Amniotic stem cell (primary cell): ENCODE measurements at places on chromosomes 11 and 22.
A peak's percentile ranks its signal among the peaks of the same experiment; 100 is the strongest.

GRCh38 chr22:50665738-50666137 is 6.9 kb upstream of the SHANK3 start:
- no peak for DNase-seq

GRCh38 chr11:95680169-95680929 is 109.2 kb downstream of the FAM76B start:
- peak; percentile 36 for DNase-seq

DNA sequence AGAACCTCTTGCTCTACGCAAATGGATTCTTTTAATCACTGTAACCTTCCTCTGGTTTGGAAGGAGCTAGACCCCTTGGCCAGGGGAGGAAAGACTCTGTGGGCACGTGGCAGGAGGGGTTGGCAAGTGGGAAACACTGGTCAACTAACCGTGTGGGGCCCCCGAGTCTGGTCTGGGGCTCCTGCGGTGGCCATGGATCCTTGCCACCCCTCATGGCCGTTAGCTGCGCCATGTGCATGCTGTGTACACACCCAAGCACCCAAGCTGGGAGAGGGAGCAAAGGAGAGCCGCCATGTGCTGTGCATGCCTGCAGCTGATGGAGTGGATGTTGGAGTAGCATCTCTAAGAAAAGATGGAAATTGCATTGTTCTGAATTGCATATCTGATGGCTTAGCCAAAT is 730.6 kb downstream of the FAM181B start:
- DNase-seq, result no peak

DNA sequence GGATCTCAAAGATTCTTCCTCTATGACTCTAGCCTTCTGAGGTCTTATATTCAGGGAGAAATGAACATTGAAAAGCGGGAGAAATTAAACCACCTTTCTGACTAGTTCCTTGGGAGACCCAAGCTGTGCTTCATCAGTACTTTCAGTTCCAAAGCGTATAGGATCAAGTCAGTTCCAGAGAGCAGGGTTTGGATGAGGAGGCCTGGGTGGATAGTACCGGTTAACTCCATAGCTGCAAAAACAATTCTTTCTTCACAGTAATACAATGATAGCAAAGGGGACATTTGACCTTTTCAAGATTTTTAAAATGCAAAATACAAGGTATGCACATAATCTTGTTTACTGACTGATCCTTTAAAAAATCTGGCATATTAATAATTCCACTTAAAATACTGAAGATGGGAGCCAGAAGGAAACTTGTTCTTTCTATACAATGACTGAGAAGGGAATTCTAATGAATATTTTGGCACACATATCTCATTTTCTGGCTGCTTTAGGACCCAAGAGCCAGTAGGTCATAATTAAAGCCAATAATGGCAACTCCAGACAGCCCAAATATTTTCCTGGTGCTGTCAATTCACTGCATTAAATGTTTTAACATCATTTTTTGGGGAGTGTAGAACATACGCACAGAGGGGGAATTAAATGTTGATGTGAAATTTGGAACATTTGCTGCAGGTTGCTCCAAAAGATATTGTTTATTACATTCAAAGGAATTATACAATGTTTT is 16.0 kb downstream of the ADM start:
- DNase-seq, result no peak

- DNase-seq, result no peak
Measured at GRCh38 chr11:127247261-127247851, 246.8 kb upstream of the KIRREL3 start.

DNA sequence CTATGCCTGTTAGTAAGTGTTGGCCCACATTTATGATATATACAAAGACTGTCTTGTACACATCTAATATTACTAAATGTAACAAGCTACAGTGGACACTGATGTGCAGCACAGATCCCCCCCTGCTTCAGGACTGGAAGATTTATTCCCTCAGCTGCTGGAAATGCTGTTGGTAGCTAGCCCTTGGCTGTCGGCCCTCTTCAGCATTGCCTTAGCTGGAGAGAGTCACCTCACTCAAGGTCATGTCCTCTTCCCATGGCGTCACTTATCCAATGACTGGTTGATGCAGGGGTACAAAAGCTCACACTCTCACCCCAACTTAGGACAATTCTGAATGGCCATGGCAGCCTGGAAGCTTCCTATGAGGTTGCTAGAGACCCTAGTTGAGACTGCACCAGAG is 312.7 kb downstream of the SOX6 start:
- no peak for DNase-seq

DNA sequence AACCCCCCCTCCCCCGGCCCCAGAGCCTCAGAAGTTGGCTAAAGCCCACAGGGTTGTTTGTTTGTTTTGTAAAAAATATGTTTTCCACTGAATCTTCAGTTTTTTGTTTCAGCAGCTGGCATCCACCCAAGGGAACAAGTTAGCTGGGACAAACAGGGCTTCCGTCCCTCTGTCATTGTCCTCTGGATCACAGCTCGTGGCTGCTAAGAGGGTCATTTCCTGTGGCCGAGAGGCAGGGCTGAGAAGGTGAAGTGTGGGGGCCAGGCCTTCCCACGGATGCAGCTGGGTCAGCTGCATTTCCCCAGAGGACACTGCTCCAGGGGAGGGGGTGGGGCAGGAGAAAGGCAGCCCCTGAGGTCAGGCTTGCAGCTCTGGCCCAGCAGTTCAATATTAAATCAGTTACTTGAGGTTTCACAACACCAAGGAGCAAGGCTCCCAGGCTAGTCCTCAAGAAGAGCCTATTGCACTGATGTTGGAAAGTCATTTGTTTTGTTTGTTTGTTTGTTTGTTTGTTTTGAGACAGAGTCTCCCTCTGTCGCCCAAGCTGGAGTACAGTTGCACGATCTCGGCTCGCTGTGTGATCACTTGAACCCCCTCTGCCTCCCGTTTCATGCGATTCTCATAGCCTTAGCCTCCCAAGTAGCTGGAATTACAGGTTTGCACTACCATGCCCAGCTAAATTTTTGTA is 34.4 kb upstream of the SMTN start:
- no peak for DNase-seq

DNA sequence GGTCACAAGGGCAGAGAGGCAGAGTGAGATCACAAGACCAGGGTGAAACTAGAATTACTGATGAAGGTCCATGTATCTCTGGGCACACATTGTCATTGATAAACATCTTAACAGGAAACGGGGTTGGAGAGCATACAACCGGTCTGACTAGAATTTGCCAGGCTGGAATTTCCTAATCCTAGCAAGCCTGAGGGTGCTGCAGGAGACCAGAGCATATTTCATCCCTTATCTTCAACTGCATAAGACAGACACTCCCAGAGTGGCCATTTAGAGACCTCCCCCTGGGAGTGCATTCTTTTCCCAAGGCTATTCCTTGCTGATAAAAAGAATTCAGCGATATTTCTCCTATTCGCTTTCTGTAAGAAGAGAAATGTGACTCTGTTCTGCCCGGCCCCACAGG is 84.6 kb upstream of the IZUMO1R start:
- no peak for DNase-seq

DNA sequence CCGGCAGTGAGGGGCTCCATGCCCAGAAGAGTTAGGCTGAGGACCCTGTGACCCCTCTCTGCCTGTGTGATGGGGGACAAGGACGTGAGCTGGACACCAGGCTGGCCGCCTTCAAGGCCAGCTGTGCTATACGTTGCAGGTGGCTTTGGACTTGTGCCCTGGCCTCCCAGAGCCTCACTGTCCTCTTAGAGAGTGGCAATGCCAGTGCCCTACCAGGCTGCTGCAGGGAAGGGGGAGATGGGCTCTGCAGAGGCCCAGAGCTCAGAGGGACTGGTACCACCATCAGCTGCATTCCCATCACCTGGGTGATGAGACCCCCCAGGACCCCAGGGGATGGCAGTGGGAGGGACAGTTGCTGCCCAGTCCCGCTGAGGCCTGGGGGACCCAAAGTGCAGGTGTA is 90.4 kb upstream of the SHISAL1 start:
- DNase-seq, result no peak

GRCh38 chr11:3148990-3149851 is 15.9 kb downstream of the OSBPL5 start:
- DNase-seq, result no peak

GRCh38 chr11:84655712-84656111 is 971.4 kb downstream of the DLG2 start:
- no peak for DNase-seq

GRCh38 chr11:10382518-10382917 is 72.5 kb upstream of the AMPD3 start:
- DNase-seq, result no peak

DNA sequence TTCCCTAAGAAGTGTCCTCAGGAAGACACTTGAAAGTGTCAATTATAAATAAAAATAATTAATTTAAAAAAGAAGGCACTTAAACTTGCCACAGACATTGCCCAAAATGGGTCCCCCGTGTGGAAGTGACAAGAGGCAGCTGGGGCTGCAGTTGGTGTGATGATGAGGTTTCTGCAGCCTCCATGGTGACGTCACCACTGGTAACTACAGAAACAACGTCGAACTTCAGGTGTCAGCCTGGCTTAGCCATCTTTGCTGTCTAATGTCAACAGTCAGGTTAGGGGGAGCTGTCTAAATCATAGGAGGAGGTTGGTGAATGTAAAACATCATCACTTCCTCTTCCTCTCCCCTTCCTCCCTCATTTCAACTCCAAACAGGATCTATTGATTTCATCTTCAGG is 328.6 kb downstream of the MN1 start:
- no peak for DNase-seq

- DNase-seq, result no peak
Measured at GRCh38 chr11:133082841-133083488, 449.3 kb downstream of the OPCML start.

GRCh38 chr11:10622957-10623791 is 54.7 kb upstream of the LYVE1 start:
- no peak for DNase-seq

DNA sequence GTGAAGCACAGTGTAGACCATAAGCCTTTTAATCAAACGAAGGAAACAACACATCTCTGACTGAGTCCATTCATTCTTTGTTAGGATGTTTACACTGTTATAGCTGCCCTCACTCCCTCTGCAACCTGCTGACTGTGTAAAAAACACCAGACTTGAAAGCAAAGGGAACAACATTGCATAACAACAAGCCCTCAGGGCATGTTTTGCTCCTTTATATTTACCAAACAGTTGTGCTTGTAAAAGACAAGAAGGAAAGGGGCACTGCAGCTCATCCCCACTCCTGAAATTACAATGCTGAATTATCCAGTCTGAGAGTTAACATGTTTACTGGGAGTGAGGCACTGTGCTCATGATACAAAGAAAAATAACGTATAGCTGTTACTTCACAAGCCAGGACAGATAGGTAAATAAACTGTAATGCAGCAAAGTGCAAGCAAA is 46.4 kb downstream of the RAB30 start:
- no peak for DNase-seq

DNA sequence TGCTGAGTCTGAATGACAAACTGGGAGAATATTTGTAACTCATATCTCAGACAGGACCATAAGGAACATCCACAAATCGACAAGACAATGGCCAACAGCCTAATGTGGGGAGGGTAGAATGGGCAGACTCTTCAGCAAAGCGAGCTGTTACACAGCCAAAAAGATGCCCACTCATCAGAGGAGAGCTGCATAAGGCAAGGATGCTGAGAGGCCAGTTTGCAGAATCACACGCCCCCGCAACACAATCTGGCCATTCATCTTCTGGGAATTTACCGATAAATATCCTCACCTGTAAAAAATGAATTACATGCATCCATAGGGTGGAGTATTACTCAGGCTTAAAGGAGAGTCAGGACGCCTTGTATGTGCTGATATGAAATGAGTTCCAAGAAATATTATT is 57.5 kb upstream of the SLC22A12 start:
- no peak for DNase-seq

DNA sequence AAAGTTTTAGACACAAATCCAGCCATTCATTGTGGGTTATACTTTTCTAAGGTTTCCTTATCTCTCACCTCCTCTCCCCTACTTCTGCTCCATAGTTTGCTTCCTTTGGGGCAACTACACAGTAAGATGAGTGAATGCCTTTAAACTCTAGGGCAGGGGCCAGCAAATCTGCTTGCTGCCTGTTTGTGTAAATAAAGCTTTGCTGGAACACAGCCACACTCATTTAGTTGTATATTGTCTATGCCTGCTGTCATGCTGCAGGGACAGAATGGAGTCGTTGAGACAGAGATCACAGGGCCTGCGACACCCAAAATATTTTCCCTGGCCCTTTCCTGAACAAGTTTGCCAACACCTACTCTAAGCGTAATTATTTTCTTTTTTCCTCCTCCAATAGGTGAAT is 58.7 kb downstream of the TECTA start:
- DNase-seq, result no peak

DNA sequence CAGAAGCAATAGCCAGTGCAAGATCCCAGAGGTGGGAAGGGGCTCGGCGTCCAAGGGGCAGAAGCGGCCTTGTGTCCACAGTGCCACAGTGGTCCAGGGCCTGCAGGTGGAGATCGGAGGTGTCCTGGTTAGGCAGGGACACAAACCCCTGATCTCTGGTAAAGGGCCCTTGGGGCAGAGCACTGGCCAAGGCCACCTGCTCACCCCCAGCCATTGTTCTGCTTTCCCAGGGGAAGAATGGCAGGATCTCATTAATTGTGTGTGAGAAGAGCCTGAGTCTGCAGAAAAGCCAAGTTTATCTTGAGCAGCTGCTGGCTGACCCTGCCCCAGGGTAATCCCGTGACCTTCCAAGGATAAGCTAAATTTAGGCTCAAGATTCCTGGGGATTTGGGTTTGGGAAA is 3.1 kb upstream of the CLDN5 start:
- no peak for DNase-seq

GRCh38 chr11:72668629-72669347 is 5.4 kb downstream of the PDE2A start:
- DNase-seq, result no peak

DNA sequence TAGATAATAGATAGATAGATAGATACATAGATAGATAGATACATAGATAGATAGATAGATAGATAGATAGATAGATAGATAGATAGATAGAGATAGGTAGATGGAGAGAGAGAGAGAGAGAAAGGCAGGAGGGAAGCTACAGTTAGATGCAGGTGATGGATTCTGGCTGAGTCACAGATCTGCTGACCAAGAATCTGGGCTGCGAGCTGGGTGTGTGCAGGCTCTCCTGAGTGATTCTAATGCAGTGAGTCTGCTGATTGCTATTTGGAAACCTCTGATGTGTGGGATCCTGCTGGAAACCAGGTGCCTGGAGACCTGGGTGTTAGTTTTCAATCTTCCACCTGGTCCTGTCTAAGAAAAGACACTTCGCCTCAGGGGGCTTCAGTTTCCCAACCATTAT is 1441.8 kb downstream of the TBC1D22A start:
- no peak for DNase-seq

GRCh38 chr22:32579529-32580220 is 105.1 kb downstream of the FBXO7 start:
- no peak for DNase-seq

DNA sequence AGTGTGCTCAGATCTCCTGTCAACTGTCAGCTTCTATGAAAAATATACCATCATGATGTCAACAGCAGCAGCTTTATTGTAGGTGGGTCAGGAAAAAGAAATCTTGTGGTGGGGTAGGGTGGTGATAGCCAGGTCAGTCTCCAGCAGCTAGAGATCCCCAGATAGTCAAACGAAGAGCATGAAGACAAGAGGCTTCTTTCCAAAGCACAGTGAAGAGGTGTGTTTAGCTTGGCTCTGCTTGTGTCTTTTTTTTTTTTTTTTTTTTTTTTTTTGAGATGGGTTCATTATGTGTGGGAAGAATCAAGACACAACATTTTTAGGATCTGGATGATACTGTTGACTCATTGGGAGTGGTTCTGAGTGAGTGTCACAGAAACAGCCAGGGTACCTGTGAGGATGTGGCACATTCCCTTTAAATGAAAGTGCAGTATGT is 1075.5 kb downstream of the NTM start:
- no peak for DNase-seq

- DNase-seq, result no peak
Measured at GRCh38 chr11:128941110-128941509, 1.6 kb downstream of the TP53AIP1 start.

GRCh38 chr11:75337195-75337654 is 14.2 kb downstream of the ARRB1 start:
- DNase-seq, result no peak
